ENCODE measurements at places on chromosomes 12 and 14.
A peak's percentile ranks its signal among the peaks of the same experiment; 100 is the strongest.

- DNase-seq: no peak
Observed at GRCh38 chr12:109291521-109292341, 17.4 kb downstream of the FOXN4 start.

DNA sequence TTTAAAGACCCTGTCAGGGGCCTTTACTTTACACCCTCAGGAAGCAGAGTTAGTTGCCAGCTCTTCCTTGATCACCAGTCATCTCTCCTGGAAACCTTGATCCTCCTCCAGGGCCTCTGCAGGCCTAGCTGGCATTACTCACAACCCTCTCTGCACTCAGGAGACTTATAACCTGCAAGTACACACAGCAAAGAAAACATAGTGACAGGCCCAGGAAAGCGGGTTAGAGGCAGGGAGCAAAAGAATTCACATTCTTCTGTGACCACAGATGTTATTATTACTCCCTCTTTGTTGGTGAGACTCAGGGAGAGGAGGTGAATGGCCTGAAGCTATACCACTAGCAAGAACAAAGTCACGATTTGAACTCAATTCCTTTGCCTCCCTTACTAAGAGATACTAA, 87.4 kb downstream of the OR11H12 start:
- DNase-seq: no peak

DNA sequence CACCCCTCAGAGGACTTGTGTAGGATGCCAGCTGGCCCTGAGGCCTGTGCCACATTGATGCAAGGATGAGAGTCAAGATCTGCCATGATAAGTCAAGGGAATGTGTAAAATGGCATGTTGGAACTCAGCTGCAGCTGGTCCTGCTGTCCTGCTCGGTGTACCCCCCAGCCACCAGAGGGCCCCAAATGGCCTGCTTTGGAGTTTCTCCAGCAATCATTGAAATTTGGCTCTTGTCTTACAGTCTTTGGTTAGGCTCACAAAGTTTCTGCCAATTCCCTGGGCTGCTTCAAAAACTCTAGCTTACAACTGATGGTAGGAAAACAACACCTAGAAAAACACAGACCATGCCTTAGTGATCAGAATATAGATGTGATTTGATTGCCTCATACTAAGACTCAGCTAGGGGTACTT, 76.8 kb downstream of the HSD17B6 start:
- peak; percentile 24 for DNase-seq

- DNase-seq: no peak
Observed at GRCh38 chr14:68621400-68622365, 171.2 kb downstream of the ZFP36L1 start.

GRCh38 chr12:13368431-13368830, 171.9 kb downstream of the EMP1 start:
- DNase-seq: no peak

DNA sequence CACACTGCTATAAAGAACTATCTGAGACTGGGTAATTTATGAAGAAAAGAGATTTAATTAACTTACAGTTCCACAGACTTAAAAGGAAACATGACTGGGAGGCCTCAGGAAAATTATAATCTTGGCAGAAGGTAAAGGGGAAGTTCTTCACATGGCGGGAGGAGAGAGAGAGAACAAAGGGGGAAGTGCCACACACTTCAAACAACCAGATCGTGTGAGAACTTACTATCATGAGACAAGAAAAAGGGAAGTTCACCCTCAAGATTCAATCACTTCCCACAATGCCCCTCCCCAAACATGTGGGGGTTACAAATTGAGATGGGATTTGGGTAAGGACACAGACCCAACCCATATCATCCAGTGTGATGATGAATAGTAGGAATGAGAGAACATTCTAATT, 366.5 kb downstream of the LRFN5 start:
- DNase-seq: peak; percentile 20

- DNase-seq: no peak
Observed at GRCh38 chr12:107402041-107403022, 283.3 kb upstream of the PWP1 start.

DNA sequence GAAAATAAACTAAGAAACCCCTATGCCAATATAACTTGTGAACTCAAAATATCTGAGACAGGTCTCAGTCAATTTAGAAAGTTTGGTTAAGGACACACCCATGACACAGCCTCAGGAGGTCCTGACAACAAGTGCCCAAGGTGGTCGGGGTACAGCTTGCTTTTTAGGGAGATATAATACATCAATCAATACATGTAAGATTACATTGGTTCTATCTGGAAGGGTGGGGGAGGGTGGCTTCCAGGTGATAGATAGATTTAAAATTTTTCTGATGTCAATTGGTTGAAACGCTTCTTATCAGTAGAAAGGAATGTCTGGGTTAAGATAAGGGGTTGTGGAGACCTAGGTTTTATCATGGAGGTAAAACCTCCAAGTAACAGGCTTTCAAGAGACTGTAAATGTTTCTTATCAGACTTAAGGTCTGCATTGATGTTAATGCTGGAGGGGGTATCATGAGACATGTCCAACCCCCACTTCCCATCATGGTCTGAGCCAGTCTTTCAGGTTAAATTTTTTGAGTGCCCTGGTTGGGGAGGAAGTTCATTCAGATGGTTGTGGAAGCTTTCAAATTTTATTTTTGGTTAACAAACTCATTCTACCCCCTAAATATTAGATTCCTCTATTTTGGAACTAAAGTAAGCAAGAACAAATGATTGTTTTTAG, 82.0 kb upstream of the RASSF8 start:
- no peak for DNase-seq

GRCh38 chr12:114275932-114276785, 129.8 kb downstream of the TBX5 start:
- DNase-seq: no peak

DNA sequence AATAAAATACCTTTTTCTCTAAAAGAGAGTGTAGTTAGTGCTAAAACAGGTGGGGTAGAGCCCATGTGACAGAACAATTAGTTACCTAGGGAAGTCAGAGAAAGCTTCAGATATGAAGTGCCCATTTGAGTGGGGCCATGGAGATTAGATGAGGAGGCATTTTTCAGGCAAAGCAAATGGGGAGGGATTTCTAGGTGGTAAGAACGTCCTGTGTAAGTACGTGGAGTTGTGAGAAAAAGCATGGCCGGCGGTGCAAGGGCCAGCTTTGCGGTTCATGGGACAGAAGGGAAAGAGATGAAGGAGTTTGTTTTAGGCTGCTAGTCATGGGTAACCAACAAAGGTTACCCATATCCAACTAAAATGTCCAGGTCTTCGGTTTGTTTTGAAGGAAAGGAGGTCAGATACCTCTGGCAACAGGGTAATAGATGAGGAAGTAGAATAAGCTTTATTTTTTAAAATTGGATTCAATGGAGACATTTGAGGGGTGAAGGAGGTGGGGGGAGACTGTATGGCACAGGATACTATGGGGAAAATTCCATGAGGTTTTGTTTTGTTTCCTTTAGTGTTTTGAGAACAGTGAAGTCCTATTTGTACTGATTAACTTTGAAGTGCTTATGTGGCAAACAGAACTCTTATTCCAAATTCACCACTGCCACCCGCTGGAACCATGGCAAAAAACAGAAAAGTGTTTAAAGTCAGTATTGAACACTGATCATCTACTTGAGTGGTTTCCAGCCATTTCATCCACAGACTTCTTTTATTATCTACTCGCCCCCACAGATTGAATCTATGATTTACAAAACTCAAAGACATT, 10.0 kb upstream of the SNRPF start:
- DNase-seq: no peak

DNA sequence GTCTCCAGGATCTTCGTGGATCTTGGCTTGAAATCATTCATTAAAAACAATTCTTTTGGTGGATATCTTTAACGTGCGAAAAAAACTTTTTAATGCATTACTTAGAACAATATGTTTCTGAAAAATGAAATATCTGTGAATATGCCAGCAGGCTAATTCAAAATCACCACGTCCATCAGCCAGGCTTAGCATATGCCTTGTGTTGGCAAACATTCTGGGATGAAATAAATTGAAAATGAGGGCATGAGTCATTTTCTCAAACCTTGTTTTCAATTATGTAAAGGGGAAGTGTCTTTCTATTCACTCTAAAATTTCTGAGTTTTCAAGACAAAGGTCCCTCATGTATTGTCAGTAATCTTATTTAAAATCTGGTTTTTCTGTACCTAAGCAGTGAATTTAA, 393.9 kb downstream of the PAWR start:
- no peak for DNase-seq

- DNase-seq: no peak
Observed at GRCh38 chr12:65826353-65827171, 2.3 kb downstream of the HMGA2 start.

DNA sequence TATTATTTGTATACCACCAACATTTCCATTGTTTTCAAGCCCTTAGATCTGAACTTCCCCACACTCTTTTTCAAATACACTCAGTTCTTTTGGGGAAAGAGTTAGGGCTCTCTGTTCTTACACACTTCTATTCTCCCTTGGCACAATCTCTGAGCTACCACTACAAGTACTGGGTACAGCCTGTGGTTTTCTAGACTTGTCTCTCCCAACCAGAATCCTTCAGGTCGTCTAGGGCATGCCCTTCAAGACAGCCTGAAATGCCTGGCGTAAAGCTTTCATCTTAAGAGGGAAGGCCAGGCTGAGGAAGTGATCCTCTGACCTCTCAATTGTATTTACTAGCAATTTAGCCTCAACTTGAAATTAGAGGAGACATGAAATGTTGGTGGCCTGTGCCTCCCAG, 1442.0 kb downstream of the AACS start:
- DNase-seq: no peak

DNA sequence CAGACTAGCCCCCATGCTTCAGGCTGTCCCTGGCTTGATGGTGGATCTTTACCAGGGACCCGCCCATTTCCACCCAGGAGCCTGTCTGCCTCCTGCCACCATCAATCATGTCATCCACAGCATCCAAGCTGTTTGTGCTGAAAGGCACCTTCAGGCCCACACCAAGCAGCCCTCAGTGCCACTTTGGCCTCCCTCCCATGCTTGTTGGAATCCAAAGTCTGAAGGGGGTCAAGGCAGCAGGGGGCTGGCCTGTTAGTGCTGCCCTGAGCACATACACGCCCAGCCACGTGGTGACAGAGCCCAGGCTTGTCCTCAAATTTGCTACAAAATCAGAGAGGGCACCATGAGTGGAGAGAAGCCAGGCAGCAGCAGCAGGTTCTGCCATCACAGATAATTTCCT, 1146.8 kb downstream of the FSCB start:
- no peak for DNase-seq

DNA sequence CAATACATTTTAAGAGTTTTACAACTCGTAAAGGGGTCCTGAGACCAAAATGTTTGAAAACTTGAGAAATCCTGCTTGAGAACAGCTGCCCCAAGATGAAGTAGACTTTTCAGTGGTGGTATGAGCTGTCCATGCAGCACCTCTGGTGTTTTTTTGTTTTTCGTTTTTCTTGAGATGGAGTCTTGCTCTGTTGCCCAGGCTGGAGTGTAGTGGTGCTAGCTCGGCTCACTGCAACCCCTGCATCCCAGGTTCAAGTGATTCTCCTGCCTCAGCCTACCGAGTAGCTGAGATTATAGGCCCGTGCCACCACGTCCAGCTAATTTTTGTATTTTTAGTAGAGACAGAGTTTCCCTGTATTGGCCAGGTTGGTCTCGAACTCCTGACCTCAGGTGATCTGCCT, 5.5 kb downstream of the PAPOLA start:
- DNase-seq: no peak

DNA sequence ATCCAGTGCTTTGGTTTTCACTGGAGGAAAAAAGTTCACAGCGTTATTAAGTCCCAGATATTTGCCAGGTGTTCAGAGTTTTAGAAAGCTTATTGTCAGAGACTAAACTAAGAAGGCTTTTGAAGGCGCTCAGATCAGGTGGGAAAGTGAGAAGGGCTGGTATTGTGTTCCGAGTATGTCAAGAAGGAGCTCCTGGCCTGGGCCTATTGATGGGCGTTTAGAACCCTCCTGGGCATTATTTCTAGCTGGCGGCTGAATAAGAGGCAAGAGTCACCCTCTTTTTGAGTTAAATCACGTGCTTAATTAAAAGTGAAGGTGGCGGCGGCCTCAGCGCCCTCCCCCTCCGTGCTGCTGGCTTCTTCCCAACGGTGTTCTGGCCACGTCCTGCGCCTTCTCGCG, 20.9 kb upstream of the GNS start:
- DNase-seq: no peak

DNA sequence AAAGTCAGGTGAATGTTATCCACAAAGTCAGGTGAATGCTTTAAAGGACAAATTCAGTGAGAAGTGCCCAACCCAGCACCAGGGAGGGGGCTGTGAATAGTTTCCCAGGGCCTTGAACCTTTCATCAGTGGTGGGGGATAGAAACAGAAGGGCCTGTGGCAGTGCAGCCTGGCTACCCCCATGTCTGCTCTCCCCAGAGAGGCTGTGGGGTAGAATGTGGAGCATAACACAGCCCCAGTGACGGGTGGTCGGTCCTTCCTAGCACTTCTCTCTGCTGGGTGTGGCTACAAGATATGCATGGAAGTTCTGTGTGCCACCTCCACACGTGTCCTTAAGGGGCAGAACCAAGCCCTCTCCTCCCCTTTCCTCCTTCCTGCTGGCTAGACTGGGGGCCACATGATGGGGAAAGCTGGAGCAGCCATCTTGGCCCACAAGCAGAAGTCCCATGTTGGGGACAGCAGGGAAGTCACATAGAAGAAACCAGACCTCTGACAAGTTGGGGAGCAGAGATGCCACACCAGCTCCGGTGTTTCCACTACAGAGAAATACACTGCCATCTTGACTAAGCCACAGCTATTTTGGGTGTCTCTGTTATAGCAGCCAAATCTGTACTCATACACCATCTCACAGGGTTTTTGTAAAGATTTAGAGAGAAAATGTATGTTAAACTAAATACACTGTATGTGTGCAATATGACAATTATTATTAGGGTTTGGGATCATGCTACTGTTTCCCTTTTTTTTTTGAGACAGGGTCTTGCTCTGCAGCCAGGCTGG, 17.0 kb downstream of the RITA1 start:
- DNase-seq: no peak

Data from GF-D8 (cell line).